Right ventricle myocardium inferior (tissue), 1 donor: ENCODE measurements at places on chromosomes 6 and 20.

- DNase-seq = no peak
These were observed 28.4 kb downstream of the POFUT1 start for GRCh38 chr20:32236048-32236533.

GRCh38 chr6:88856566-88856965, 106.9 kb downstream of the RNGTT start:
- DNase-seq = no peak

GRCh38 chr20:1724901-1725300, 67.3 kb upstream of the SIRPG start:
- no peak for DNase-seq

- no peak for DNase-seq
These were observed 441.1 kb upstream of the ARID1B start for GRCh38 chr6:156336089-156336488.

- DNase-seq = no peak
These were observed at the start of gene PAK5 for GRCh38 chr20:9838378-9839295. Gene PAK5 (minus strand): TSS chr20:9839076. CDS start chr20:9644328, 194,748 bp downstream.

DNA sequence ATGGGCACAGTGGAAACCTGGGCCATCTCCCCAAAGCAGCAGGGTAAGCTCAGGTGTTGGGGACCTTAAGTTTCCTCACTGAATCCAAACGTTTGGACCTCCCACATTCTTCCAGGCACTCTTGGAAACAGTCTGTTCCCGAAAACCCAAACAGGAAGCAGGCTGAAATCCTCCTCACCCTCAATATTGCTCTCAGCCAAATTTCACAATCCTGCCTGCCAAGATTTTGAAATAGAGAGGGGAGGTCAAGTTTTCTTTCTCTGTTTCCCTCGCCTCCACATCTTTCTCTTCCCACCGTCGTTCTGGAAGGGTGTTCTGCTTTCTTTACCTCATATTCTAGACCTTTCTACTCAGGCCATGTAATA, 392.0 kb upstream of the SASH1 start:
- DNase-seq = no peak

GRCh38 chr6:137728386-137729349, 138.4 kb upstream of the TNFAIP3 start:
- no peak for DNase-seq

DNA sequence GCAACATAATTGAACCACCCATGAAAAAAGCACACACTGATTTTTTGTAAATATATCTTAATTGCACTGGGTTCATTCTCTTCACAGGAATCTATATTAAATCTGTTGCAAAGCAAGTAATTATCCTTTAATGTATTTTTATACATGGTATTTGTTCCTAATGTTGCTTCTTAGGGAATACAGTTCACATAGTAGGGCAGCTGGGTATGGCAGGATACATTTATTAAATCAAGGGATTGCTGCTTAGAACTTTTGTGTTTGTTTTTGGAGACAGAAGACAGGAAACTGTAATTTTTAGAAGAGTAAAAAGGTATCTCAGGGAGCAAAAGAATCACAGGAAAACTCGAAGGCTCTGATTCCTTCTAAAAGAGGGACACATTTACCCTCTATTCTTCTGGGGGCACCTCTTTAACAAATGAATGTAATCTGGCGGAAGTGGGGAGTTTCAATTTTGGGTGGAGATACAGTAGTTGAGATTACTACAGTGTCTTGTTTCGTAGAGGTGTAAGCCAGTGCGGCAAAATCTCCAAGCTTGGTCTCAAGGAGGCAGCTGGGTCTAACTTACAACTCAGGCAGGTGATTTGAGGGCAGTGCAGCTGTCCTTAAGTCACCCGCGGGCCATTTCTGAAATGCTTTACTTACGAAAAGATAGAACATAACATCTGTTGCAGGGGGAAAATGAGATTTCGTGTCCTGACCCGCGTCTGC, 812 bp upstream of the SMIM13 start:
- no peak for DNase-seq

- no peak for DNase-seq
These were observed 145.7 kb downstream of the KHDC1L start for GRCh38 chr6:73079611-73079955.

DNA sequence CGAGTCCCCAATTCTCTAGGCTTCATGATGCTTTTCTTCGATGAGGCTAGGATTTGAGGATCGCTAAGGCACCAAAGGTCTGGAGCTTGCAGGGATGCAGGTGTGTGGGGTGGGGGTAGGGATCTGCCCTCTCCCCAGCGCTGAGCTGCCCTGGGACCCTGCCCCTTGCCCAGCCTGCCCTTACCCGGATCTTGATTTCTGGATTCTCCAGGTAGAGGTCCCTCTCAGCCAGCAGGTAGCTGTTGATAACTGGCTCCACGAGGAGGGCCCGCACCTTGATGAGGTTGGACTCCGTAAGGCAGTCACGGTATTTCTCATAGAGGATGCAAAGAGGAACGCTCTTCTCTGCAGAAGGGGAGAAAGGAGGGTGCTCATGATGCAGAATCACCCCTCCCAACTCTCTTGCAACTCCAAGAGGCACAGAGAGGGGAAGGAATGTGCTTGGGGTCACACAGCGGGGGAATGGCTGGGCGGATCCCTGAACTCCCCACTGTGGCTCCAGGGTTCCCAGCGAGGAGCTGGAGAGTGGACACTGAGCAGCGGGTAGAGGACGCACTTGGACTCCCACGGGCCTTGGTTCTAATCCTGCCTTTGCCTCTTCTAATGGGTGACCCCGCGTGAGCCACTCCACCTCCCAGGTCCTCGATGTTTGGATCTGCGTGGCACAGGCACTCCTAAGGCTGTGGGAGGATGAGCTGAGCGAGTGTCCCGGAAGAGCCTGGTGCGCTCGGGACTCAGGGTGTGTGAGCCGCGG, 32.7 kb downstream of the TGM2 start:
- no peak for DNase-seq
